ENCODE measurements at places on chromosomes 13 and 19. TPM values are rescaled to one million over a fixed set of nuclear protein-coding genes. Genes with fewer than 3 reads are reported as not detected.

- no peak for DNase-seq
These were observed 28.5 kb downstream of the VAV1 start for GRCh38 chr19:6800991-6801484.

The TTC9B gene
- total RNA-seq, result not detected

DNA sequence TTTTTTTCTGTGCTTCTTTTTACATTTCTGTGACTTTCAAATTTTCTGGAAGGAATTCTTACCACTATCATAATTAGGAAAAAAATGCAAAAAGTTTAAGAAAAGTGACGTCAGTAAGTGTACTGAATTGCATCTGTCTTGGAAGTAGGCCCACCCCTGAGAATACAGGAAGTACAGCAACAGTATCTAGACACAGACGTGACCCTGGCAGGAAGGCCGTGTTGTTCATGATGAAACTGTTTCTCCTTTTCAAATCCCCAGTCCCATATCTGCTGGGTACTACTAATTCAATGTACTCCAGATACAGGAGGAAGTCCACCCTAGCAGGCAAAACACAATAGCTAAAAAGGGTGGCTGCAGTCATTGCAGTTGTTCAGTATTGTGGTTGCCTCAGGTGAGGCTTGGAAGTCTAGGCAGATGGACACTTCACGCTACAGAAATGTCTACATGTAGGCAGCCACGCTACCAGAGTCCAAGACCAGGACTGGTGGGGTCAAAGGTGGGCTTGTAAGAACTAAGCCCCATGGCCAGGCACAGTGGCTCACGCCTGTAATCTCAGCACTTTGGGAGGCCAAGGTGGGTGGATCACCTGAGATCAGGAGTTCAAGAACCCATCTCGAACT lies 49.6 kb upstream of the MED4 start:
- DNase-seq, result peak; percentile 46

The PRSS57 gene
- total RNA-seq, result 0.82 TPM

DNA sequence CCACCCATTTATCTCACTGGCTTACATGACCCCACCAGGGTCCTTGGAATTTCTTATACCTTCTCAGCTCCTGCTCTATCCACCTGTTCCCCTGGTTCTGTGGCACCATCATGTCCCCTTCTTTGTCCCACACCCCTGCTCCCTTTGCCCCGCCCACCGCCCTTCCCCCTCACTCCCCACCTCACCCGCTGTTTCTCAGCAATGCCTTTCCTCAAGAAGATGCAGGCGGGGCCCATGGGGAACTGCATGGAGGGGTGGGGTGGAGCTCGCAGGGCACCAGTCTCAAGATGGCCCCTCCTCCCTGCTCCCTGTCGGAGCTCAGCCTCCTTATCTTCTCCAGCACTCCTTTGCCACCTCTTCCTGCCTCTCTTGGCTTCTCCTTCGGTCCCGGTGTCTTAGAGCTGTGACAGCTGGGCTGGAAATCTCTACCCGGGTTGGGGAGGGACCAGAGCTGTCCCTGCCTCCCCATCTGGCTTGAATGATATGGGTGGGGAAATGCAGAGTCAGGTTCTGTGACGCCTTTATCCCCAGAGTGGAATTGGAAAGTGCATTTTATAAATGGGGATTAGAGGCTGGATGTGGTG lies at the start of gene CABP5:
Gene CABP5, minus strand, starts transcription at position 405 of the 584 bp plus-strand sequence. Its CDS starts 157 bp downstream, at position 248.
- DNase-seq, result no peak

- no peak for DNase-seq
These were observed 526.2 kb downstream of the SUCLA2 start for GRCh38 chr13:47474839-47475238.

DNA sequence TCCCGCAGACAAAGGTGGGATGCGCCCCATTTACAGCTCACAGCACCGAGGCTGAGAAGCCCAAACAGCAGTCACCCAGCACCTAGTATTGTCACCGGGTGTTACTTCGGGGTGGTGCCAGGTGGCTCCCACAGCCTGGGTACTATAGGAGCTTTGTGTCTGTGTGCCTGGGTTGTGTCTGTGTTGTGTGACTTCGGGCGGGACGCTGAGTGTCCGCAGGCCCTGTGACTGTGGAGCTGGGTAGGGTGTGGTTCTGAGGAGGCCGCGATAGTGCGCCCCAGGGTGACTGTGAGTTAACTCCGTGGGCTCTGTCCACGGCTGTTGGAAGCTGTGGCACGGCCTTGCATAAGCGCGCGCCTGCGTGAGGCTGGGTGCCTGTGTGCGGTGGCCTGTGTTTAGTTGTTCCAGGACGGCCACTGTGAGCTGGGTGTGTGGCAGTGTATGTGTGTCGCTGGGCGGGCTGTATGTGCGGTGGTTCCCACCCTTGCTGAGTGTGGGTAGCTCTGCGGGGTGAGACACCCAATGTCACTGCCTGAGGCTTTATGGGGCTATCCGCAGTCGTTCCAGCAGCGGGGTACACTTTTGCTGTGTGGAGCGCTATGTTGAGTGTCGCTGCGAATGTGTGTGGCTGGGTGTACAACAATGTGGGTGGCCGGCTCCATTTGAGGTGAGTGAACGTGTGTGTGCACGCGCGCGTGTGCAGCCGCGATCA lies 559 bp upstream of the SSBP4 start:
- no peak for DNase-seq

DNA sequence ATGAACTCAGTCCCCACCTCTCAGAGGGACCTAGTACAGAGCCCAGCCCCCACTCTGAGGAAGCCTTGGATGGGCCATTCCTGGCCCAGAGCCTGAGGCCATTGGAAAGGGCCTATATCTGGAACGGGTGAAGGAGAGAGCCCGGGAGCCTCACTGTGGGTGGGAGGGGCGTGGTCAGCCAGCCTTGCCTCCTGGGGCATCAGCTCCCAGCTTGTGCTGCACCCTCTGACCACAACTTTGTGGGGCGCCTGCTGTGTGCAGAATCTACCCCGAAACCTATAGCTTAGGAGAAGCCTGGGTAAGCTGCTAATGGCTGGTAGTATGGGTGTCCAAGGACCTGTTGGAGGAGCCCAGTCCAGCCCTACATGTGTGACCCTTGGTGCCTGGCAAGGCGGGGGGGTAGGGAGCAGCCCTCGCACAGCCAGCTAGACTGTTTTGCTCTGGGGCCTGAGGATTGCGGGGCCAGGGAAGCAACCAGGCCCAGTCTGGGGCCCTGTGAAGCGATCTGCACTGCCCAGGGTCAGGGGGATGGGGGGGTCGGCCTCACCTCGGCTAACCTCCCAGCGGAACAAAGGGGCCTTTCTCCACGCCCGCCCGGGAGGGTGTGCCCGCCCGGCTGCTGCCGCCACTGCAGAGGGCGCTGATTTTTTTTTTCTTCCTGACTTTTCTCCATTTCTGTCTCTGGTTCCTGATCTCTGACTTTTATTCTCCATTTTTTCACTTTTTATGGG lies 42.3 kb downstream of the LYL1 start:
- DNase-seq, result peak; percentile 68

The KLF1 gene
- total RNA-seq, result 1.6 TPM

DNA sequence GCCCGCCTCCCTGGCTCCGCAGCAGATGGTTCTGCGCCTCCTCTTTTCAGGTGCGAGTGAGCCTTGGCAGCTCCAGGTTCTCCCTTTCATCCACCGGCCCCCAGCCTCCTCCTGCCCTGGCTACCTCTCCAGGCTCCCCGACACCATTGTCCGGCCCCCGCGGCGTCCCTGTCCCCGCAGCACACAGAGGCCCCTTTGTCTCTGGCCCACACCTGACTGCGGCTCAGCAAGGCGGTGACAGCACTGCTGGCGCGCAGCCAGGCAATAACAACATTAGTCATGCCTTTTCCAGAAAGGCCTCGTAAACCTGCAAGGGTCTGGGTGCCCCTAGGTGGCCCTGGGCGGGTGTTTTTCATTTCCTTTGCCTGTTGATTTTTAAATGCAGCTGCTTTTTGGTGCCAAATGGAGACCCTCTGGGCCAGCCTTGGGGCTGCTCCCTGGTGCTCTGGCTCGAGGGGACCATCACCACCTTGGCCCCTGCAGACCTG lies 73.2 kb upstream of the MEDAG start:
- peak; percentile 83 for DNase-seq

- DNase-seq, result no peak
These were observed 771.8 kb upstream of the SLITRK1 start for GRCh38 chr13:84653915-84654534.

GRCh38 chr13:105921711-105922110 lies 613.8 kb downstream of the EFNB2 start:
- DNase-seq, result no peak

The POLR1G gene
- 6.3 TPM for total RNA-seq
